ENCODE measurements at places on chromosomes 7 and 10.

- DNase-seq = no peak
Observed at GRCh38 chr7:103833401-103833800, 156.1 kb downstream of the RELN start.

GRCh38 chr10:97705006-97705670 lies 8.4 kb upstream of the MARVELD1 start:
- DNase-seq = no peak

- DNase-seq = no peak
Observed at GRCh38 chr7:42876182-42877068, 35.4 kb downstream of the C7orf25 start.

DNA sequence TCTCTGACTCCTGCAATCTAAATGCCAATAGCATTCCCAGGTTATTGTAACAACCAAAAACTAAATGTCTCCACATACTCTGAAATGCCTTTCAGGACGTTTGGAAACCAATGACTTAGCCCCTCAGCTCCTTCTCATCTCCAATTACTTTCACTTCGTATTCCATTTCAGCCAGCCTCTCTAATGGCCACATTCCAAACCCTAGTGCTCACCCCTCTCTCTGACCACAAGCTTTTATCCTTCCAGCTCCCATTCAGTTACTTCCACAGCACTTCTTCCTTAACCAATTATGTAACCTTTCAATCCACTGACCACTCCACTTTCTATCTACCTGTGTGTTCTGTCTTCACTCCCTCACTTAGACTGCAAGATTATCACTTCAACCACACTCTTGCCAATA lies 4.3 kb downstream of the NOC3L start:
- DNase-seq = peak; percentile 20

GRCh38 chr7:88200789-88201188 lies 19.0 kb downstream of the SRI start:
- no peak for DNase-seq

DNA sequence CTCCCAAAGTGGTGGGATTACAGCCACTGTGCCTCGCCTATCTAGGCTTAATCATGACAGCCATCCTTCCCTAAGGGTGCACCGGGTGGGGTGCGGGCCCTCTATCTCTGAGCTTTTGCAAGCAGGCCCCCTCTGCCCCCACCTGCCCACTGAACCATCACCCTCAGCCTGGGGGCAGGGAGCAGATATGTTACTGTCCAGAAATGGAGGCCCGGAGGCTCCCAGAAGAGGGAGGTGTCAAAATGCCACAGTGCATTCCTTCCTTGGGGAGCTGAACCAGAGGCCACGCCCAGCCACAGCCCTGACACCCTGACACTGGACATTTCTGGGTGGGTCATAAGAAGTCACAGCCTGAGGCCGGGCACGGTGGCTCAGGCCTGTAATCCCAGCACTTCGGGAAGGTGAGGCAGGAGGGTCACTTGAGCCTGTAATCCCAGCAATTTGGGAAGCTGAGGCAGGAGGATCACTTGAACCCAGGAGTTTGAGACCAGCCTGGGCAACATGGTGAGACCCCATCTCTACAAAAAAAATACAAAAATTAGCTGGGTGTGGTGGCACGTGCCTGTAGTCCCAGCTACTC lies 129.8 kb upstream of the TNRC18 start:
- DNase-seq = no peak

GRCh38 chr10:30092151-30092790 lies 32.9 kb upstream of the JCAD start:
- no peak for DNase-seq

DNA sequence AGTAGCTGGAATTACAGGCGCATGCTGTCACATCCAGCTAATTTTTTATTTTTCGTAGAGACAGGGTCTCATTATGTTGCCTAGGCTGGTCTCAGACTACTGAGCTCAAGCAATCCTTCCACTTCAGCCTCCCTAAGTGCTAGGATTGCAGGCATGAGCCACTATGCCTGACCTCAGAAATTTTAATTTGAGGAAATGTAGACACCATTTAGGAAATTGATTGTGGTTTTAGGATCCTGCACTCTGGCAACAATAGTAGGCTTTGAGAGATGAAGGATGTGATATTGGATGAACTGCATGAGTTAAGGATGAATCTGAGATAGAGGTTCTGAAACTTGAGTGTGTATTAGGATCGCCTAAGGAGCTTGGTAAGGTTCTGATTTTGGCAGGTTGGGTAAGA lies 66.5 kb downstream of the PPP1R9A start:
- DNase-seq = no peak

- no peak for DNase-seq
Observed at GRCh38 chr10:99331207-99331803, 2.1 kb downstream of the CNNM1 start.

DNA sequence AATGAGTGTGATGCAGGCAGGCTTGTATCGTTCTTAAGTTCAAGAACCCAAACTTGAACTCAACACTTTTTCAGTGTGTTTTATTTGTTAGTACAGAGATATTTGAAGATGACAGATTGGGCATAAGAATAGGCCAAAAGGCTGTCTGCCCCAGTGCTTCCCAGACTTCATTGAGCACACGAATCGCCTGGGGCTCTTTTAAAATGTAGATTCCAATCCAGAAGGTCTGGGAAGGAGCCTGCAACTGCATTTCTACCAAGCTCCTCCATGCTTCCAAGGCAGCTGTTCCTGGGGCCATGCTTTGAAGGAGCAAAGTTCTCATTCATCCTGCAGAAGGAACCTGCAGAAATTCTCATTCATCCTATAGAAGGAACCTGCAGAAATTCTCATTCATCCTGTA lies 114.5 kb upstream of the INSYN2A start:
- DNase-seq = no peak

GRCh38 chr7:131173145-131173890 lies 154.4 kb upstream of the MKLN1 start:
- peak; percentile 13 for DNase-seq

DNA sequence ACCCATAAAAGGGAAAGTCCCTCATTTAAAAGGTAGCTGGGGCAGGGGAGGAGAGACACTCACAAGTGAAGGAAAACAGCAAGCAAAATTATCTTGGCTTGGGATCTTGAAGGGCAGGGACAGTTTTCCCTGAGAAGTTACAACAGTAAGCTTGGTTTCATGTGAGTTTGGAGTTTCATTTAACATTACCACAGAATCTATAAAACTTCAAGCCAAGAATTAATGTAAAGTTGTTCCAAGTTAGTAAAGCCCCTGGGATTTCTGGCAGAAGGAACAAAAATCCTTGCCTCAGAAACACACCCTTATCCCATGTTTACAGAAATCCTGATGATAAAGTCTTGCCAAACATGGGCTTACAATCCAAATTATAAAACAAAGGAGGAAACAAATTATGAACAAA lies 19.2 kb downstream of the CRPPA start:
- DNase-seq = no peak

DNA sequence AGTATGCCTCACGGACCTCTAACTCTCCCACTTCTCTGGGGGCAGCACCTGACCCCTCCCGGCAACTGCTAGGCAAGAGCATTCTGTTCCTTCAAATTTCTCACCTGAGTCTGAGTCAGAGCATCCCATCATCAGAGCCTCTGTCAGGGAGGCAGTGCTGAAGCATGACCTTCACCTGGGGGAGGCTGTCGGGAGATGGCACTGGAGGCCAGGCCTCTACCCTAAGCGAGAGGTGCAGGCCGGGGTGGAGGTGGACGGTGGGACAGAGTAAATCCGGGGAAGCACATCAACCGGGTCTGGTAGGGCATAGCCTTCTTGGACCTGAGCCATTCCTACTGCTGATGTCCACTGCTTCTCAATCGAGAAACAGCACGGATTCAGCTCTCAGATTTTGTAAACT lies 90.4 kb downstream of the SPAG6 start:
- DNase-seq = no peak

- no peak for DNase-seq
Observed at GRCh38 chr10:109957092-109957797, 33.9 kb upstream of the XPNPEP1 start.

DNA sequence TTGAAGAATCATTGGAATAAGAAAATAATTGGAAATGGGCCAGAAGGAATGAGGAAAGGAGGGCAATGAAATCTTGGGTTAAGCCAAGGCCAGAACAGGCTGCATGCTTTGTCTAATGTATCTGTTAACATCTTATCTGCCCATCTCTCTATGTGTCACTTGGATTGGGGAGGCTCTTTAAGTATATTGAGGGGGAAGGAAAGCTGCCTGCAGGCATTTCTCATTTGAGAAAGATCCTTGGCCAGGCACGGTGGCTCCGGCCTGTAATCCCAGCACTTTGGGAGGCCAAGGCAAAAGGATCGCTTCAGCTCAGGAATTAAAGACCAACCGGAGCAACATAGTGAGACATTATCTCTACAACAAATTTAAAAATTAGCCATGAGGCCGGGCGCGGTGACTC lies 14.3 kb downstream of the PCBD1 start:
- DNase-seq = no peak

GRCh38 chr10:97542169-97543024 lies 30.2 kb upstream of the ANKRD2 start:
- DNase-seq = no peak

GRCh38 chr10:117960345-117960935 lies 86.3 kb downstream of the RAB11FIP2 start:
- DNase-seq = no peak

GRCh38 chr10:63627881-63628296 lies 106.7 kb downstream of the REEP3 start:
- no peak for DNase-seq

DNA sequence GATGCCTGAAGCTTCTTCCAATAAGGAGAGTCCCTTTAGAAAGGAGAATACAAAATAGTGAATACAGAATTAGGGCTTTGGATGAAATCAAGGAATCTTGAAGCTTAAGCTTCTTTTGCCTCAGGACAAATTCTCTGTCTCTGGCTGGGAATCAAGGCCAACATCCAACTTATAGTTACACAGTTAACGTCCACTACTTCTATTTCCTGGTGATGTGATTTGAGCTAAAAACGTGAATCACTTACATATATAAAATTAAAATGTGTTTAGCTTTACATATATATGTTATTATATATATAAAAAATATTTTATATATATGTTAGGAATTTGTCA lies 11.4 kb upstream of the INPP5F start:
- DNase-seq = no peak

GRCh38 chr10:64174666-64175255 lies 653.6 kb downstream of the REEP3 start:
- DNase-seq = no peak

- no peak for DNase-seq
Observed at GRCh38 chr10:49329146-49329505, 30.2 kb downstream of the C10orf71 start.

GRCh38 chr7:132703742-132704141 lies 127.5 kb upstream of the PLXNA4 start:
- no peak for DNase-seq

GRCh38 chr7:139683137-139683921 lies 94.5 kb downstream of the HIPK2 start:
- DNase-seq = no peak

DNA sequence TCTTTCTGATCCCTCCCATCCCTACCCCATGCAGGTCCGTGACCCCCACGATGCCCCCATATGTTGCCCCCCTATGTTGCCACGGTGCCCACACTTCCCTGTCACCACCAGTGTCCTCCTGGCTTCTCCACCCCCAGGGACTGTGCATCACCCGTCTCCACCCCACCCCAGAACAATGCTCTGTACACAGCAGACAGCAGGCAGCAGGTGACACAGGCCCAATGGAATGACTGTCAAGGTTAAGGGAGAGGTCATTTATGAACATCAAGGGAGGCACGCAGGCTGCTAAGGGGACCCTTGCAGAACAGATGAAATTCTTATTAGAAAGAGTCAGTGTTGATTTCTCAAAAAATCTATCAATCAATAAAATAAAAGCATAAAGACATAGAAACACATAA lies 71.5 kb downstream of the PARP12 start:
- no peak for DNase-seq

DNA sequence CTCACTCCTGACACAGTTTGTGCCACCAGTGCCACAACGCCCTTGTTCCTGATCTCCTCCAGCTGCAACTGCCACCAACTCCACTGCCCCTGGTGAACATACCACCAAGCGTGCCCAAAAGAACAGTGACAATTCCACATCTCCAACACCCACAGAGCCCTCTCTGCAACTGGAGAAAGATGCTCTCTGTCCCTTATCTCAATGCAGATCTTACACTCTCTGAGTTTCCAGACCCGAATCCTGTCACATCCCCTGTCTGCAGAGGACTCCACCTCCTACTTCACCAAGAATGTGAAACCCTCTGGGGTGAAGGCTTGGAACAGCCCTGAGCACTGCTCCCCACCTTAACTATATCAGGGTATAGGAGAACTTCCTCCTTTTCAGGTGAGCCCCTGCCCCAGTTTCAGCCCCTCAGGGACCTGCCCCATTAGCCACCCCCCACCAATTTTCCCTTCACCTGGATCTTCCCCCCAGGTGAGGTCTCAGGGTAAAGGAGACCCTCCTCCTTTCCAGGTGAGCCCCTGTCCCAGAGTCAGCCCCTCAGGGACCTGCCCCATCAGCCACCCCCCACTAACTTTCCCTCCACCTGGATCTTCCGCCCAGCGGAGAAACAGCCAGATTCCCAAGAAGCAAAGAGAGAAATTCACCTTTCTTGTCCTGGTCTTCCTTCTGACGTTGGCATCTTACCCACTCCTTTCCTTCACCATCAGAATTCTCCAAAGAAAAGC lies 55.0 kb downstream of the CPXM2 start:
- DNase-seq = no peak

DNA sequence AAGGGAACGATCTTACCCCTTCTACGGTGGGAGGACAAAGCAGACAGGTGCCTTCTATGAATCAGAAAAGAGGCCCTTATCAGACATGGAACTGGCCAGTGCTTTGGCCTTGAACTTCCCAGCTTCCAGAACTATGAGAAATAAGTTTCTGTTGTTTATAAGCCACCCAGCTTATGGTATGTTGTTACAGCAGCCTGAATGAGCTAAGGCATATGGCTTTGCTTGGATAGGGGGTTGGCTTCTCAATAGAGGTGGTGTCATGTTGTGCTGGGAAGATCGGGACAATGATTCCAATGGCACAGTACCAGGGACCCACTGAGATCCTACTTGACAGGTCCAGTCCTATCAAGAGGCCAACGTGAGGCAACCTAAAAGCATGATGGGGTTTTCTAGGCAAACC lies 183.4 kb upstream of the BMPER start:
- DNase-seq = no peak

GRCh38 chr7:152709287-152710152 lies 33.6 kb upstream of the XRCC2 start:
- DNase-seq = no peak

DNA sequence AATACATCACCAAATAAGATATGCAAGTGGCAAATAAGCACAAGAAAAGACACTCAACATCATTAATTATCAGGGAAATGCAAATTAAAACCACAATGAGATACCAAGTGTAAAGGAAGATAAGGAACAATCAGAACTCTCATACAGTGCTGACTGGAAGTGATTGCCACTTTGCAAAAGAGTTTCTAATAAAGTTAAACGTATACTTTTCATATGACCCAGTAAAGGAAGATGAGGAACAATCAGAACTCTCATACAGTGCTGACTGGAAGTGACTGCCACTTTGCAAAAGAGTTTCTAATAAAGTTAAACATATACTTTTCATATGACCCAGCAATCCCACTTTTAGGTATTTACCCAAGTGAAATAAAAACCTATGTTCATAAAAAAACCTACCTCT lies 12.2 kb upstream of the JMJD1C start:
- no peak for DNase-seq
